IMR-90 (cell line): ENCODE measurements at places on chromosomes 2 and 18.

- DNase-seq = peak; percentile 17
Observed at GRCh38 chr2:46200100-46200690, 97.0 kb upstream of the EPAS1 start.

GRCh38 chr2:187124529-187124928 lies 275.6 kb upstream of the ZSWIM2 start:
- no peak for DNase-seq

DNA sequence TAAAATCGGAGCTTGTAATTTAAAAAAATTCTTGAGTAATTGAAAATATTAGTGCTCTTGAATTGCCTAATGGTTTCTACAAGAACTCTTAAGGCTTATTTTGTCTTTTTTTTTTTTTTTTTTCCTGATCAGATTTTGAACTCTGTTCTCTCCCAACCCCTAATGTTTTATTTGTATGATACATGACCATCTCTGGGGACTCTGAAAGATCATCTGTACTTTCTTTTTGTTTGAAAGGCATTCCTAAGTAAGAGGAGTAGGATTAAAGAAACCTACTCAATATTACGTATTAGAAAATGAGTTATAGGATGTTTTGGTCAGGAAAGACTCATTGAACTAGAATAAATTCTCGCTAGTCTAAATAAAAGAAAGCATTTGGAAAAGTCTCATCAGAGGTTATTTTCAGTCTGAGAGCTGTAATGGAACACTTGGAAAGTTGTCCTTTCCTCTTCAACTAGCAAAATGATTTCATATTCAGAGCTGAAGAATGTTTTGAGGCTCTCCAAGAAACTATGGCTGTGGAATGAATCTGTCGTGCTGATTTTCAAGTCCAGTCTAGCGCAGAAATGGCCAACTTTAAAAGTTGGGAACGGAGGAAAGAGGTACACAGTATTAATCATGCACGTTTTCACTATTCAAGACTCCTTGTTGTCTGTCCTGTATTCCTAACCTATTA lies 182.7 kb downstream of the PRPF40A start:
- no peak for DNase-seq

DNA sequence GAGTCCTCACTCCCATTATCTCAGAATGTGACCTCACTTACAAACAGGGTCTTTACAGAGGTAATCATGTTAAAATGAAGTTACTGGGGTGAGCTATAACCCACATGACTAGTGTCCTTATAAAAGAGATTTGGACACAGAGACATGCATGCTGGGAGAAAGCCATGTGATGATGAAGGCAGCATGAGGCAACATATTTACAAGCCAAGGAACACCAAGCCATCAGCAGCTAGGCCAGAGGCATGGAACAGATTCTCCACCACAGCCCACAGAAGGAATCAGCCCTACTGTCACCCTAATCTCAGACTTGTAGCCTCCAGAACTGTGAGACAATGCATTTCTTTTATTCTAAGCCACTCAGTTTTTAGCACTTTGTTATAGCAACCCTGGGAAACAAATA lies 171.9 kb downstream of the EN1 start:
- no peak for DNase-seq

- DNase-seq = peak; percentile 69
Observed at GRCh38 chr18:67199993-67200617, 316.4 kb downstream of the DSEL start.

DNA sequence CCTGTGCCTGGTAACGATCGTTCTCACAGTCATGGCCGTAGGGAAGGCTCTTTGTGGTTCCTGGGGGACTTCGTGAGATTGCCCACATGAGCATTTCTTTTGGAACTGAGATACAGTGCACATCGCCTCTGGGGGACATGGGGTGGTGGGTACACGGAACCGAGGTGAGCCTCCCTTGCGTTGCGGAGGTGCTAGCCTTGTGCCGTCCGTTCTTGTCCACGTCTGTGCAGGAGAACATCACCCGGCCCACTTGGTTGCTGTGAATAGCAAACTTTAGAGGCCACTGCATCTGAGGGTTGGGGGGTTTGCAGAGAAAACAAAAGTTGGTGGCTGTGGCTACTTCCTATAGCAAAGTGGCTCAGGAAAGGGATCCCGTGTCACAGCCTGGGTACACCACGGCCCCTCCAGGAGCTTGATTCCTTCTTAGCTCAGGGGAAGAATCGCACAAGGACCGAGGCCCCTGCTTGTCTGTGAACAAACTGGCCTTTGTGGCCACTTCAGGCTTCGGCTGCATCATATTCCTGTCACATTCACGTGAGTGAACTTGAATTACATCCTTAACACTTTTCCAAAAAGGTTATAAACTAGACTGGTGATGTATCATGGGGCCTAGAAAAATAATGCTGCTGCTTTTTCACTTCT lies 72.6 kb downstream of the LRRFIP1 start:
- DNase-seq = no peak

- DNase-seq = peak; percentile 65
Observed at GRCh38 chr2:176552501-176553135, 283.4 kb downstream of the MTX2 start.

- no peak for DNase-seq
Observed at GRCh38 chr18:73544032-73544431, 603.6 kb downstream of the FBXO15 start.

- DNase-seq = peak; percentile 74
Observed at GRCh38 chr2:235654103-235654813, 160.4 kb downstream of the AGAP1 start.

- peak; percentile 96 for DNase-seq
Observed at GRCh38 chr2:54520687-54521086, 64.6 kb downstream of the SPTBN1 start.

GRCh38 chr18:50679656-50680055 lies 119.8 kb downstream of the MAPK4 start:
- DNase-seq = no peak

DNA sequence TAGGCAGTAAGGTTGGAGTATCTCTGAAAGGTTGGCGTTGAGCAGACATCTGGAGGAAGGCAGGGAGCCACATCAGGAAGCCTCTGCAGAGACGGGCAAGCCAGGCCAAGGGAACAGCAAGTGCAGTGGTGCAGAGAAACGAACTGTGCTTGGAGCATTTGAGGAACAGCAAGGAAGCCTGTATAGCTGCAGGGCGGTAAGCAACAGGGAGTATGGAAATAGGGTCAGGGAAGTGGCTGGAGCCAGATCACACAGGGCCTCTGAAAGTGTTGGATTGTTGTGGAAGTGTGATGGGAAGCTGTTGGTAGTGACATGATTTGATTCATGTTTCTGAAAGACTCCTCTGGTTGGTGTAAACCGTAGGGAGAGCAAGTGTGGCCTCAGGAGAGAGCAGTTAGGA lies 13.4 kb upstream of the TMEM237 start:
- DNase-seq = no peak

GRCh38 chr2:235264512-235264911 lies 229.3 kb upstream of the AGAP1 start:
- no peak for DNase-seq

DNA sequence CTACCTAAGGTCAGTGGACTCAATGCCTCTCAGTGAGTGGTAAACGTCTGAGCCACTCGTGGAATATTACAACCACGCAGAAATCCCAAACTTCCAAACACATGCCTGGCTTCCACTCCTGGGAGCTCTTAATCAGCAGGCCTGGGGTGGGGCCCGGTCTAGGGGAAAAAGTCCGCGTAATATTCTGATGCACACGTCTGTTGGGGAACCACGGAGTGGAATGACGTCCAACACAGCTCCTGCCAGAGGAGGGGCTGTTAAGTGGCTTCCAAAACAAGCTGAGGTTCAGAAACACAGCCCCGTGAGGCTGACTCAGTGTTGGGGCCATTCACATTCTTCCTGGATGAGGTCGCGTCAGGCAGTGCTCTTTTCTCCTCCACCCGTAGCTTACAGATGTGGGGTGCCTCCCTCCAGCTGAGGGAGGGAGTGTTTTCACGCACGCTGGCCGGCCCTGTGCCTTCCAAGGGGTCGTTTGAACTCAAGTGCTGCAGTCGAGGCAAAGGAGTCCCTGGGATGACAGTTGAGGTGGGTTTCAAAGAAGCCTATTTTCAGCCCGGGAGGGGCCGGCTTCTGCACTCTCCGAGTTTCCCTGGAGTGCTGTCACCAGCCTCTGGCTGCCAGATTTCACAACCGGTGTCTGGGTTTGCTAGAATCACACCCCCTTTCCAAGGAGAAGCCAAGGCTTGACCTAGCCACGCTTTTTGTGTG lies 73.1 kb downstream of the ACKR3 start:
- peak; percentile 96 for DNase-seq

DNA sequence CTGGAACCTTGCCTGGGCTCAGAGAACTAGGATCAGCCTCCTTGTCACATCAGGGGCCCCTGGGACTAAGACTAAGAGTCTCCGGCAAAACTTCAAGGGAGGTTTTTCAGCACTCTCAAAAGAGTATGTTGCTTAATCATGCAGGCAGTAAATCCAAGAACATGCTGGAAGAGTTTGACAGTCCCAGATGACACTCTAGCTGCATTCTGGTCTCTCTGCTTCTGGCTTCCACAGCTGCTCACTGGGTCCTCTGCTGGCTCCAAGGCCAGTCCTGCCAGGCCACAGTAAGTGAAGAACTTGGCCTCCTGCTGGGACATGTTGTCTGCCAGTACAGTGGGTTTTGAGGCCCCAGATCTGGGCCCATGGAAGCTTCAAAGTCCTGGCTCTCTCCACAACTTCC lies 45.2 kb upstream of the IL1RL1 start:
- no peak for DNase-seq

DNA sequence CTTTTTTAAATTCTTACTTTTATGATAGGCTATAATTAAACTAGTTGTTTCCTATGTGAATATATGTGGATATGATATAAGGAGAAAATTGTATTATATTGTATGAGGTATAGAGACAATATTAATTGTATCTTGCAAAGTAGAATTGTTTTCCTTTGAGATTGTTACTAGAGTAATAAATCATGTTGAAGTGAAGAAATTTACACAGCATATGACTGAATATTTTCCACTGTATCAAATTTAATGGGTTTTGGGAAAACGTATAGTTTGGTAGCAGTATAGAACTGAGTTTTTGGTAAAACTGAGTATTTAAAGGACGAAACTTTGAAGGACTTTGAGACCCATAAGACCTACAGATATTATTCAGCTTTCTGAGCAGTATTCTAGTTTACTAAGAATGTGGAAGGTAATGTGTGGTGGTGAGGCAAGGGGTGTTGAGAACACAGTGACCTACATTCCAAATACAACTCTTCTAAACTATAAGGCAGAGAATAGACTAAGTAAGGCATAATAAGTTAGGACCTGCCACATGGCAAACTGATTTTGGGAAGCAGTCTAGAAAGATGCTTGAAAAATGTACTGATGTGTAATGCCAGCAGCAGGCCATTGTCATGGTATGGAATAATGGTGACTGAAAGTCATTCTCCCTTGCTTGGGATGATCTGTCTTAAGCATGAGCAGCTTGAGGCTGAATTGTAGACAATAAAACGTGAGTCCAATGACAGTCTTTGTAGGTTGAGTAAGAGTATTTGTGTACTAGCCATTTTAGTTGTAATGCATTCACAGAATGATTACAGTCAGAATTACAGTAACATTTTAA lies 29.6 kb downstream of the PKP4 start:
- DNase-seq = peak; percentile 5

GRCh38 chr2:118333664-118334063 lies 245.4 kb downstream of the INSIG2 start:
- DNase-seq = no peak

- no peak for DNase-seq
Observed at GRCh38 chr18:35163014-35163539, 77.8 kb upstream of the ZNF397 start.

GRCh38 chr2:11573418-11574175 lies 39.8 kb downstream of the GREB1 start:
- DNase-seq = peak; percentile 58

DNA sequence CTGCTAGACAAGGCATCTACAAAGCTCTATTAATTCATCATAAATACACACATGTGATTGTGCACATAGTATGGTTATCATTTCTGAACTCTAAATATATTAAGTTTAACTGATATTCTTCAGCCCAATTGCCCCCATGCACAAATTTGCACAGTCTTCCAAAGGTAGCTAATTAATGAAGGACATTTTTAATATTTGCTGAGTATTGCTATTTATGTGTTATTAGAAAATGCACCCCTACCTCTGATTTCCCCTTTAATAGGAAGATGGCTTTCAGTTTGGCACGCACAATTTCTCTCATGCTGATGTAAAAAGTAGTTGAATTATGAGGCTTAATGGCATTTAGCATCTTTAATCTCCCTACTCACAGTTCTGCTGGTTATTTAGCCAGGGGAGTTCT lies 242.1 kb downstream of the DCC start:
- DNase-seq = no peak

DNA sequence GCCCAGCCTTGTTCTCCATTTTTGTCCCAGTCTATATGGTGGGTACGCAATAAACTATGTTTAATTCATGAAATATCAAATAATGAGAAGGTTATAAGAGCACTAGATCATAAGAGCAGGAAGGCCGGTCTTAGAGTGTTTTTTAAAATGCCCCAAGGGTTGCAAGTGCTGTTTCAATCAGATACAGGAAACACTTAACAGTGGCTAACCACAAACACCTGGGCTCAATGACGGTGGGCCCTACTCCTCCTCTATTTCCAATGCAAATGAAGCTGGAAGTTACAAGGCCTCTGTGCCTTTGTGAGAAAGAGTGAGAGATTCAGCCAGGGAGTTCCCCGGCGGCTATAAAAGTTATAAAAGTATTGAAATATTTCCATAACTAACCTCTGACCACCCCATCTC lies 18.9 kb upstream of the WDR33 start:
- DNase-seq = no peak

DNA sequence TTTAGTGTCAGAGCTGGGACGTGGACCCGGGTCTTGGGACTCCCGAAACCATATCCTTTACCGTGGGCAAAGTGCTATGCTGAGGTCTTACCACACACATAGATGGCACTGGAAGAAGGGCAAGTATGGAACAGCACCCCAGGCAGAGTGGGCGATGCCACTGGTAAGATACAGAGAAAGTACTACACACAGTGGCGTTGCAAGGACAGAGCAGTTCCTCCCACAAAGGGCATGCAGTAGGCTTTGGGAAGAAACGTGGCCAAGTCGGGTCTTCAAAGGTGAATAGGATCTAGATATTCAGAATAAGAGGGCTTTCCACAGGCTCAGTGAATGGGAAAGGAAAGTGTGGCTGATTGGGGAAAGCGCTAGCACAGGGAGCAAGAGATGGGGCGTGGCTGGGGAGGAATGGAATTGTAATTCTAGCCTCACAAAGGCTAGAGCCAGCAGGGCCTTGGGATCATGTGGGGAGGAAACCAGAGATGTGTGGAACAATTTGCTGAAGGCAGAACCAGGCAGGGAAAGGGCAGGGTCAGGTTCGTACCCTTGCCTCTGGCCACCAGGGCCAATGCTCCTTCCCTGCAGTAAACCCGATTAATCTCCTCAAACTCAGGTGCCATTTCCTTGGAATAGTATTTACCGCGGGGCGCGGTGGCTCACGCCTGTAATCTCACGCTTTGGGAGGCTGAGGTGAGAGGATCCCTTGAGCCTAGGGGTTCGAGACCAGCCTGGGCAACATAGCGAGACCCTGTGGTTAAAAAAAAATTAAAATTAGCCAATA lies 36.0 kb downstream of the PCBP1 start:
- DNase-seq = peak; percentile 50

DNA sequence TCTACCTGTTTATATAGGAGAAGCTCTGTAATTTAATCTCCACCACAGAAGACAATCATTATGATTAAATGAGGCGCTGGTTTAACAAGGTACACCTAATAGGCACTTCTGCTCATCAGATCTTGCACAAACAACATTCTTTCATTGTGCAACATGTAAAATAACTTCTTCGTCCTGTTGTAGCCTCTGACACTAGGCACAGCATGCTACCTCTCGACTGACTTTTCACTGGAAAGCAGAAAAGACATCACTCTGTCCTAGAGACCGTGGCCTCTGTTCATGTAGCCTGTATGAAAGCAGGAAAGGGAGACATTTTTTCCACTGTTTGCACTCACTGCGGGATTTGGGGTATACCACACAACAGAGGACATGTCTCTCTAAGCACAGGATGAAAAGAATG lies 316.5 kb downstream of the IRS1 start:
- DNase-seq = no peak
